ENCODE measurements at places on chromosomes 7 and 10.

DNA sequence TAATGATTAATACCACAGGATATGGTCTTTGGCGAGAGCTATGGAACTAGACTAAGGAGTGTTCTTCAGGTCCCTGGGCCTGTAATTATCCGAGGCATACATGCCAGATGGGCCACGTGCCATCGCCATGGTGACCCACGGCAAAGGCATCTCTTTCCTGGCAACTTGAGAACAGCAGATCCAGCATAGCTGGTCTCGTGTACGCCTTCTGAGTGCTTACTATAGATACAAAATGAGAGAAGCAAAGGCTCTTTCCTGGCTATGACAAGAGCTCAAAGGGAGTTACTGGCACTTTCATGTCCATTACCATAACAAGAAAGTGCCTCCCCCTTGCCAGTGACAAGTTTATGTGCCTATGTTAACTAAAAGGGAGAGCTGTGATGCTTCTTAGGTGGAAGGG, 26.0 kb upstream of the GLI3 start:
- DNase-seq = no peak

GRCh38 chr10:113422371-113422770, 130.5 kb upstream of the HABP2 start:
- no peak for DNase-seq

GRCh38 chr10:21202776-21203462, 305.8 kb upstream of the NEBL start:
- DNase-seq = no peak

DNA sequence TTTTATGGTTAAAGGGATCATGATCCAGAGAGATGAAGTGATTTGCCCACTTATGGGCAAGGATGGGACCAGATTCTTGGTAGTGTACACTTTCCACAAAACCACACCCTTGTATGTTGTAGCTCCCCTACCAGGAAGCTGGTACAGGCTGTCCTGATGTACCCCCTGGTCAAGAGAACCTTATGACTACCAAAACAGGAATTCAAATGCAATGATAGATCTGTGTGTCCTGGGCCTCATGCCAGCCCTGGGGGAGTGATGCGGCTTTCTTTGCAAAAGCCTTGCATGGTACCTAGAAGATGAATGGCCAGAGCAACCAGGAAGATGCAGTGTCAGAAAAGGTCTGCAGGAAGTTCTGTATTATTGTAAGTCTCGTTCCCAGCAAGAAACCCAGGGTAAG, 94.9 kb upstream of the AGK start:
- no peak for DNase-seq

DNA sequence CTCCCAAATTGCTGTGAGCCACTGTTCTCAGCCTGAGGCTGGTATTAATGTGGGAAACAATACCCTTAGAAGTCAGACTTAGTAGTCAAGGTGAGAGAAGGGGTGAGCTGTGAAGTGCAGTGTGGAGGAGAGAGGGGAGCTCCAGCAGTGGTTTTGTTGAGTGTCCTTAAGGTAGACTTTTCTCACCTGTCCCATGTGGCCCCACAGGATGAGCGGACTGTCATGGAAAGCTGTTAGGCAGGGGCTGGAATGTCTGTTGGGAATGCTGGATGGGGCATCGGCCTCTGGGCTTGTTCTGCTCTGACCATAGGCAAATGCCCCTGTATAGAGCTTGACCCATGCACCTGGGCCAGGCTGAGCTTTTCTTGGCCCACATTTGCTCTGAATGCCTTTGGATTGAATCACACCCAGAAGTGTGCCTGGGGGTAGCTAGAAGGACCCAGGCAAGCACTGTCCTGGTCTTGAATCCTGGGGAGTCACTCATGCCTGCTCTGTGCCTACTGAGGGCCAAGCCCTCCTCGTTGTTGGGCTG, 36.3 kb upstream of the SH2D4B start:
- DNase-seq = no peak

GRCh38 chr7:64997927-64998391, 7.1 kb upstream of the ZNF117 start:
- DNase-seq = no peak

DNA sequence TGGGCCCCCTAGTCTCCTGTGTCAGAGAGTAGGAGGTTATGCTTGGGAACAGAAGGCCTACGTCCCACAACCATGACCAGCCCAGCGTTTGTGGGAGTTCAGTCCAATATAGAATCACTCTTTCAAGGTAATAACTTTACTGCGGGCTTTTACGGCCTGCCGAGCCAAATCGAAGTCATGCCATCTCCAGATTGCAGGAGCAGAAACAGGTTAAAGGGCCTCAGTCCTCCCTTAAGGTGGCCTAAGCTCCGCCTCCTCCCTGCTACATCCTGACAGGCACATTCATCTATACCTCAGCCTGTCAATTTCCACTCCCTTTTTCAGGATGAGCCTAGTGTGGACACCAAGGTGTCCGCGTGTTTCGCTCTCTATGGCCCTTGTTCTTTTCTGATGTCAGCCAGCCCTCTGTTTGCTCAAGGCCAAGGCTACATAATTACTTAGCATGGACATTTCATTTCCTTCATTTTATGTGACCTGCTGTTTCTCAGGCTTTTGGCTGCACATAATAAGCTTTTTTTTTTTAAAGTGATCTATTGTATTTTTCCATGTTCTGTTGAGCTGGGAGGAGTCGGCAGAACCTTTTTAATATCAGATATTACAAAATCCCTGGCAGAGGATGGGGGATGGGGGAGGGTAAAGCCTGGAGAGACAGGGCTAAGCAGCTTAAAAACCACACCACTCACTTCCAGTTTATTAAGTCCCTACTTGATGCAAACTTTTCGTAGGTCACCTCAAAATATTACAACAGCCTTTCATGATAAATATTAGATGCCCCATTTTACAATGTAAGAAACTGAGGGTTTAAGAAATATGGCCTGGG, 84.6 kb downstream of the CACNB2 start:
- no peak for DNase-seq

- DNase-seq = no peak
Observed at GRCh38 chr7:139854124-139854511, 25.1 kb downstream of the TBXAS1 start.

DNA sequence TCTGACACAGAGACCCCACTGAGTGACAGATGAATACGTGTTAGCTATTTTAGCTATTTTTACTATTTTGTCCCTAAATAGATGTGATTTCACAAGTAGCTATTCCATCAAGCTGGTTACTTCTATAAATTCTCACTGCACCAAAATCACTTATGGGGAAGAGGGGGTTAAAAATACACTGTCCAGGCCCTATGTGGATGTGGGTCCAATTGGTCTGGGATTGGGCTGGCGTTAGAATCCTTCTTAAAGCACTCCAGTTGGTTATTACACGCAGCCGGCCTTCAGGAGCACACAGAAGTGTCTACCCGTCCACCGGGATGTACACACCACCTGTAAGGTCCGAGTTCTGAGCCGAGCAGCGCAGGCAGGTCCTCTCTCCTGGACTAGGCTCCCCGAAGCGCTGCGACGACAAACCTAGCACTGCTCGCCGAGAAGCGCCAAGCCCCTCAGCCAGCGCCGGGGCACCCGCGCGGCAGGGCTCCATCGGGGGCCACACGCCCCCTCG, 222.3 kb upstream of the MKLN1 start:
- DNase-seq = no peak

DNA sequence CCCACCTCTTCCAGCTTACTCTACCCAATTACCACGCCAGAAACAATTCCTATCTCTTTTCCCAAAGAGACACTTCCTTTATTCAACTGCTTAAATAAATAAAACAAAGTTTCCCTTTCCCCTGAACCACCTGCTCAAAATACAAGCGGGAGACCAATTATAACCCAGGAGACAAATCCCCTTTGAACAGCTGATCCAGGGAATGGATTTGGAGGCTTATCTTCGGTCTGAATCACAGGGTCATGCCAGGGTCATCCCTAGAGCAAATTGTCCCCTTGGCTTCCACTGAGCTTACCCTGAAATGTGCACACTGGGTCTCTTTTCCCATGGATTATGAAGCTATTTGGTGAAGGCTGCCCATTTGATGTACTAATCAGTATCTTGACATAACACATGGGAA, 99.9 kb upstream of the JAZF1 start:
- no peak for DNase-seq

- DNase-seq = no peak
Observed at GRCh38 chr10:126090911-126091728, 194.8 kb downstream of the FANK1 start.

GRCh38 chr7:3725155-3726059, 424.4 kb downstream of the SDK1 start:
- no peak for DNase-seq

- no peak for DNase-seq
Observed at GRCh38 chr10:104842704-104843103, 201.6 kb downstream of the SORCS3 start.

GRCh38 chr10:6067457-6067856, 5.3 kb upstream of the IL2RA start:
- no peak for DNase-seq

DNA sequence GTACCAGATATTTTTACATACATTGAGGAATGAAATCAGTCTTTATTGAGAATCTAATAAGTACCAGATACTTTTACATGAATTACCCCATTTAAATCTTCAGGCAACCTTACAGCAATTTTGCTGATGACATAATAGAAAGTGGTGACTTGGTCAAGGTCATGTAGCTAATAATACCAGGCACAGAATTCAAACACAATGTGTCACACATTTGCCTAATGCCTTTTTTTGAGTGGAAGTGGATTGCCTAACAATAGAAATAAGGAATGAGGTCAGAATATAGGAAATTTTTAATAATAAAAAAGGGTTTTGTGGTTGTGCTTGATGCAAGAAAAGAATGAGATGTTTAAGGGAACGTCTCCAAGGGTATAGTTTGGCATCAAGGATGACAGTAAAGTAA, 466.6 kb upstream of the IGFBP3 start:
- no peak for DNase-seq

- DNase-seq = no peak
Observed at GRCh38 chr7:151175047-151175792, 7.7 kb upstream of the GBX1 start.

- DNase-seq = no peak
Observed at GRCh38 chr10:23069019-23069815, 26.2 kb upstream of the MSRB2 start.

GRCh38 chr10:29982997-29983648, 76.3 kb downstream of the JCAD start:
- DNase-seq = no peak

DNA sequence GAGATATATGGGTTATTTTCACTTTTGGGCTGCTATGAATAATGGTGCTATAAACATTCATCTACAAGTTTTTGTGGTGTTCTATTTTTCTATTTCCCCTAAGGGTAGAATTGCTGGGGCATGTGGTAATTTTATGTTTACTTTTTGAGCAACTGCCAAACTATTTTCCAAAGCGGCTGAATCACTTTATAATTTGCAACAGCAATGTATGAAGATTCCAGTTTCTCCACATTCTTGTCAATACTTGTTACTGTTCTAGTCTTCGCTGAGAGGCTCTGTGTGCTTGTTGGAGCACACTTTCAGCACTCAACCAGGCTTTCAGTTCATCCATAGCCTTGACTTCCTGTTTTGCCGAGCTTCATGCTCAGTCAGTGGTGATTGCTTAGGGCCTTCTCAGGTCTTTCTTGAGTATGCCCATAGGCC, 39.0 kb downstream of the ADK start:
- peak; percentile 51 for DNase-seq

DNA sequence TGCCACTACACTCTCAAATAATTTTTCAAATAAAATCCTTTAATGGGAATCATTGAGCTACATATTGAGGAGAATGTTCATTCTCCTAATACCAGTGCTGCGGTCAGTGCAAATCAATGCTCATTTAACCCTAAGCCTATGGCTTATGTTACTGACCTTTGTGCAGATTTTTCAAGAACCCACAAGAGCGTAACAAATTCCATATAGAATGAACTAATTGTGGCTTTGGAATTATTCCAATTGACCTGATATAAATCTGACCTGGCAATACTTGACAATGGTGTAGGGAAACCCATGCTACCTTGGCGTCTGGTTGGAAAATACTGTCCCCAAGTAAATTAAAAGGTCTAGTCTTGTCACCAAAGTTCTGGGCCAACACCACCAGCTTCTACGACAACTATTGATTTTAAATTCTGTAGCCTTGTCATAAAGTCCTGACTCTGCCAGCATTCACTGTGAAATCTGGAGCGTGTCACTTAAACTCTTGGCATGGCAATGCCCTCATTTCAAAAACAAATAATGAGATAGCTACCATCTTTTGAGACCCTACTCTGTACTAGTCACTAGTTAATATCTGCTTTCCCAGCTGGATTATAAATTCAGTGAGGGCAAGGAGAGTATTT, 320.9 kb downstream of the AHR start:
- no peak for DNase-seq

- peak; percentile 83 for DNase-seq
Observed at GRCh38 chr10:86971232-86971991, 3.1 kb downstream of the ADIRF start.

DNA sequence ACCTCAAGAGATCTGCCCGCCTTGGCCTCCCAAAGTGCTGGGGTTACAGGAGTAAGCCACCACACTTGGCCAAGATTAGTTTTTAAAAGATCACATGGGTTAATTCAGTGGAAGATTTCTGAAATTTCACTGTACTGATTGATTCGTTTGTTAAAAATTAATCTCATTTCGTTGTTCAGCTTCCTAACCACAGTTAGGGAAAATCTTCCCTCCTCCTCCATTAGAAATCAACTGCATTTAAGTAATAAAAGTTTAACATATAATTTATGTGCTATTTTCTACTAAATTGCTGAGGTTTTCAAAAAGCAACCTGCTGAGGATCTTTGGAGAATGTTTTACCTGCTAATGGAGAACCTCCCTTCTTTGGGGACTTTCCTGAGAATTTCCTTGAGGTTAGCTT, 522.4 kb downstream of the GATA3 start:
- DNase-seq = no peak

DNA sequence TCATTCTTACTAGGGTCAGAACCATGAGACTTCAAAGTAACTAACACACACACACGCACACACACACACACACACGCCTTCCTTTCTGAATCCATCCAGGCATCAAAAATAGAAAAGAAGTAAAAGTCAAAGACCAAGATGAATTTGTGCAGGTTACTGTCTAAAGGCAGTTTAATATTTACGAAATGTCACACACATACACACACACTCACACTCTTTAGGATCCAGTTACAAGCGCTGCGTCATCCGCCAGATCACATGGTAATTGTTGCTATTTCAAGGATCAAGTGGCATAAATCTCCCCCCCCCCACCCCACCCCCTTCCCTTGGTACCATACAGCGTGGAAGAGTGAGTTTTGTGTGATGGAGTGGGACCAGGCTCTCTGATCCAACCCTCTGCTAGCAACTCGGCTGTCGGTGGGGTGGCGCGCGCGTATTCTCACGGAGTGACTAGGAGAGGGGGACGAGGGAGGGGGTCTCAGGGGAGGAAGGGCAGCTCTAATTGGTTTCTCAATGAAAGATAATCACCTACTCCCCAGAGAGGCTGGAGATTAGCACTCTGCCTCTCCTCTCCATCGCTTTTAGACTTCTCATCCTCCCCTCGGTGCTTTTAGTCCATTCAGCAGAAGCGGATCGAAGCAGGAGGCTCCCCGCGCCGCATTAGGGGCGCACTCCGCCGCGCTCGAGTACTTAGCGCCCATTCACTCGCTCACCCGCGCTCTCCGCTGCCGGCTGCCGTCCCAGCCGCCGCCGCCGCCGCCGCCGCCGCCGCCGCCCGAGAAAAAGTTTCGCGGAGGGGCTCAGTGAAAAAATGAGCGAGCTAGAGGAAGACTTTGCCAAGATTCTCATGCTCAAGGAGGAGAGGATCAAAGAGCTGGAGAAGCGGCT, 83.5 kb upstream of the PRKG1 start:
- DNase-seq = no peak

GRCh38 chr7:66768865-66769832, 28.6 kb downstream of the RABGEF1 start:
- DNase-seq = no peak

GRCh38 chr10:126586128-126586527, 84.4 kb downstream of the C10orf90 start:
- DNase-seq = no peak

Measured in activated CD8-positive, alpha-beta T cell treated with anti-CD3 and anti-CD28 coated beads, Interleukin-2, amount 10 ng/mL, durations not matched to agents 7 days and 5 days (primary cell).